ENCODE measurements at places on chromosomes 16 and 17. TPM values are rescaled to one million over a fixed set of nuclear protein-coding genes. Genes with fewer than 3 reads are reported as not detected.
A peak's percentile ranks its signal among the peaks of the same experiment; 100 is the strongest.

IRX5 gene
- 1.9 TPM for total RNA-seq

DNA sequence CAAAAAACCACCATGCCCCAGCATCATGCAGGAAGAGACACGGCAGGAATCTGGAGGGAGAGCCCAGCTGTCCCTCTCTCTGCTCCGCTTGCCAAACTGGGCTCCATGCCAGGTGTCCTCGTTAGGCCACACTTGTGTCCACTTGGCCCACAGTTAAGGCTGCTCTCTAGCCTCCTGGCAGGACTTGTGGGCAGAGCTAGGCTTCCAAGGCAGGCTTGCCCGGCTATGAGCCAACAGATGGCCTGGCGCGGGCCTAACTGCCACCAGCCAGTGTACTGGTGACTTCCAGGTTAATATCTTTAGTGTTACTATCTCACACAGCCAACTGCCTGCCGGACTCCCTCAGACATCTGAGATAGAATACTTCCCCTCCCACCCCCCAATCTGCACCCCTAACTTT, 10.6 kb downstream of the ATP6V0D1 start:
- no peak for DNase-seq

GRCh38 chr17:49681106-49681979, 3.4 kb upstream of the SPOP start:
- no peak for DNase-seq

ADGRG3 gene
- total RNA-seq, result not detected

- no peak for DNase-seq
These were observed 20.7 kb downstream of the MFSD11 start for GRCh38 chr17:76758570-76758969.

DNA sequence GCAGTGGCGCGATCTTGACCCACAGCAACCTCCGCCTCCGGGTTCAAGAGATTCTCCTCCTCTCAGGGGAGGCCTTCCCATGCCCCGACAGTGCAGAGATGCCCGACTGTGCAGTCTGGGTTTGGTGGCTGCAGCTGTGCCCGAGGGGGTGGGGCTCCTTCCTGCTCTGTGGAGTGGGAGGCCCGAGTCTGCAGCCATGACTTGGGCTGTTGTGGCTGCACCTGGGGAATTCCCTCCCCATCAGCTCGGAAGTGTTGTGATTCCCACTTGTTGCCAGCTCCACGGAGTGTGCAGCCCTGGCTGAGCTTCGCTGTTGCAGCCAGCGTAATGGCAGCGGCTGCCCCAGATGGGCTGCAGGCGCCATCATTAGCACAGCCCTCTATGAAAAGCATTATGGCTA, 66.4 kb upstream of the SMIM36 start:
- DNase-seq, result peak; percentile 51

GRCh38 chr17:75087558-75088453, at the start of gene SLC16A5:
Gene SLC16A5 (plus strand): TSS chr17:75087954. CDS start chr17:75093637, 5,683 bp downstream.
- no peak for DNase-seq

- DNase-seq, result peak; percentile 19
These were observed 16.6 kb downstream of the G6PC1 start for GRCh38 chr17:42917236-42917603.

GRCh38 chr17:44627513-44628242, 28.6 kb upstream of the MEIOC start:
- DNase-seq, result no peak

DNA sequence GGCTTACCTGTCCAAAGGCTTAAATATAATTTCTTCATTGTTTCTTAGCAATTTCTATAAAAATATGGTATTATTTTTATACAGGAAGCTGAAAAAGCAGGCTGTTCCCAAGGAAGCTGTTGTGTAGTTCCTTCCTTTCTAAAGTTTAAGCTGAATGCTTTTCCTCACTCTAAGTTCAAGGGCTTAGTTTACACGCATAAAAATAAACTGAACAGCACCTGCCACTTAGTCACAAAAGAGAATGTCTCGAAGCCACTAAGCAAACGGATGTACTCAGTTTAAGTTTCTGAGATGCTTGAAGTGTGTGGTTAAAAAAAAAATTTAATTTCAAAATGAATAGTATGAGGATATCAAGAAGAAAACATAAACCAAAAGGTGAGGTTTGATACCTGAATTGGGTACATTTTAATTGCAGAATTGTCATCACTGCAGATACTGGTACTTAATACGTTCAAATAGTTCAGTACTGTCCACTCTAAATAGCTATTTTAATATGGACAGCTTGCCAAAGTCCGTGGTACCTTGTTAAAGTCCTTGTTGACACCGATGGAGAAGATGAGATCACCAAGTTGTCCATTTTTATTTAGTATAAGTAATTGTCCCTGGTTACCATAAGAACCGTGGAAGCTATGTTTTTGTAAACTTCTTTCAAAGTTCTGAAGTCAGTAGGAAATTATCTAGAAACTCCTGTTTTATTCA, 38.1 kb downstream of the MRTFB start:
- no peak for DNase-seq

DNA sequence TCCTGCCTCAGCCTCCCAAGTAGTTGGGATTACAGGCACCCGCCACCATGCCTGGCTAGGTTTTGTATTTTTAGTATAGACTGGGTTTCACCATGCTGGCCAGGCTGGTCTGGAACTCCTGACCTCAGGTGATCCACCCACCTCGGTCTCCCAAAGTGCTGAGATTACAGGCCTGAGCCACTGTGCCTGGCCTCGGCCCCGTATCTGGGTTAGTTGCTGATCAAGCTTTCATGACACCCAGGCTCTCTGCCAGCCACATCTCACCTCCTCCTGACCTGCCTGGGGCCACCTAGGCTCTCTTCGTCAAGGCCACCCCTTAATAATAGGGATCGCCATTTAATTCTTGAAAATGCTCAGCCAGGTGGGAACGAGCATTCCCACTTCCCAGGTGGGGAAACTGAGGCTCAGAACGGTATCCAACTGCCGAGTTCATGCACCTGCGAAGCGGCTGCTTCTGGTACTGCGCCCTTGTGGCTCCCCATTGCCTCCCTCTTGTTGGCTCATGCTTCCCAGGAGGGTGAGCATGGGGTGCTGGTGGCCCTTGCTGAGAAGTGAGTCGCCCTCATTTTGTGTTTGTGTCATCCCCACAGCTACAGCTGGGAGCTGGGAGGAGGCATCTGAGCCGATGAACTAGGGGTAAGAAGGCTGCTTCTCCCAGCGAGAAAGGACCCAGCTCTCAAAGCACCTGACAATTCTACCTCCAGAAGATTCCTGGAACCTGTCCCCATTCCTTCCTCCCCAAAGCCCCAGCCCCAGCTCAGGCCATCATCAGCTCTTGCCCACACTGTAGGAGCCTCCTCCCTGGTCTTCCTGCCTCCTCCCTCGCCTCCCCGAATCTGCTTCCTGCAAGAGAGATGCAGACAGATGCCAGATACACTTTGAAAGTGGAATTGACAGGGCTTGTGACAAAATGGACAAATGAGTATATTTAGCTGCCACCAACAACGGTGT, 17.3 kb upstream of the SNN start:
- no peak for DNase-seq

DNA sequence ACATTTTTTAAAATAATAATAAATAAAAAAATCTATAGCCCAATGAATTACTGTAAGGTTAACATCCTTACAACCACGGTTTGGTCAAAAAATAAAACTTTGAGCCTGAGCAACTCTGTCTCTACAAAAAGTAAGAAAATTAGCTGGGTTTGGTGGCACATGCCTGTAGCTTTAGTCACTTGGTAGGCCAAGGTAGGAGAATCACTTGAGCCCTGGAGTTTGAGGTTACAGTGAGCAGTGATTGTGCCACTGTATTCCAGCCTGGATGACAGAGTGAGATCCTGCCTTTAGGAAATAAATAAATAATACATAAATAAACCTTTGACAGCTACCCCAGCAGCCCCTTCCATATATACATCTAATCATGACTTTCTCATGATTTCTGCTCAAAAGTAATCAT, 26.9 kb upstream of the PHAF1 start:
- DNase-seq, result peak; percentile 7

MEOX1 gene
- total RNA-seq, result not detected
